ENCODE measurements at places on chromosomes 5 and 9. TPM values are rescaled to one million over a fixed set of nuclear protein-coding genes. Genes with fewer than 3 reads are reported as not detected.

Gene C8G
- not detected for total RNA-seq

Gene KIAA1191
- total RNA-seq = 87.8 TPM

Gene GABBR2
- total RNA-seq = 0.49 TPM

Gene PITX1
- 3.6 TPM for total RNA-seq

Gene KIF4B
- not detected for total RNA-seq

Gene TMEFF1
- total RNA-seq = 1.5 TPM

Gene IL5
- not detected for total RNA-seq

Gene DMRT3
- 0.40 TPM for total RNA-seq

Gene SLC23A1
- not detected for total RNA-seq

Gene SPATA31E1
- not detected for total RNA-seq

Gene SARDH
- 6.0 TPM for total RNA-seq

Gene SMIM23
- not detected for total RNA-seq

Gene QRFP
- not detected for total RNA-seq

Gene NPR2
- total RNA-seq = 41.8 TPM

Gene MLANA
- not detected for total RNA-seq

Gene PTPN3
- 1.0 TPM for total RNA-seq

GRCh38 chr5:8355981-8356380 is 487.0 kb downstream of the MTRR start:
- no peak for DNase-seq

DNA sequence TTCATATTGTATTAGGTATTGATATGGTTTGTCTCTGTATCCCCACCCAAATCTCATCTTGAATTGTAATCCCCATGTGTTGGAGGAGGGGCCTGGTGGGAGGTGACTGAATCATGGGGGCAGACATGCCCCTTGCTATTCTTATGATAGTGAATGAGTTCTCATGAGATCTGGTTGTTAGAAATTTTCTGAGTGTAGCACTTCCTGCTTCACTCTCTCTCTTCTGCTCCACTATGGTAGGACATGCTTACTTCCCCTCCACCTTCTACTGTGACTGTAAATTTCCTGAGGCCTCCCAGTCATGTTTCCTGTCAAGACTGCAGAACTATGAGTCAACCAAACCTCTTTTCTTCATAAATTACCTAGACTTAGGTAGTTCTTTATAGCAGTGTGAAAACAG is 187.4 kb upstream of the SLC24A2 start:
- DNase-seq = no peak

- DNase-seq = no peak
Measured at GRCh38 chr9:71147368-71147767, 25.9 kb upstream of the TRPM3 start.

DNA sequence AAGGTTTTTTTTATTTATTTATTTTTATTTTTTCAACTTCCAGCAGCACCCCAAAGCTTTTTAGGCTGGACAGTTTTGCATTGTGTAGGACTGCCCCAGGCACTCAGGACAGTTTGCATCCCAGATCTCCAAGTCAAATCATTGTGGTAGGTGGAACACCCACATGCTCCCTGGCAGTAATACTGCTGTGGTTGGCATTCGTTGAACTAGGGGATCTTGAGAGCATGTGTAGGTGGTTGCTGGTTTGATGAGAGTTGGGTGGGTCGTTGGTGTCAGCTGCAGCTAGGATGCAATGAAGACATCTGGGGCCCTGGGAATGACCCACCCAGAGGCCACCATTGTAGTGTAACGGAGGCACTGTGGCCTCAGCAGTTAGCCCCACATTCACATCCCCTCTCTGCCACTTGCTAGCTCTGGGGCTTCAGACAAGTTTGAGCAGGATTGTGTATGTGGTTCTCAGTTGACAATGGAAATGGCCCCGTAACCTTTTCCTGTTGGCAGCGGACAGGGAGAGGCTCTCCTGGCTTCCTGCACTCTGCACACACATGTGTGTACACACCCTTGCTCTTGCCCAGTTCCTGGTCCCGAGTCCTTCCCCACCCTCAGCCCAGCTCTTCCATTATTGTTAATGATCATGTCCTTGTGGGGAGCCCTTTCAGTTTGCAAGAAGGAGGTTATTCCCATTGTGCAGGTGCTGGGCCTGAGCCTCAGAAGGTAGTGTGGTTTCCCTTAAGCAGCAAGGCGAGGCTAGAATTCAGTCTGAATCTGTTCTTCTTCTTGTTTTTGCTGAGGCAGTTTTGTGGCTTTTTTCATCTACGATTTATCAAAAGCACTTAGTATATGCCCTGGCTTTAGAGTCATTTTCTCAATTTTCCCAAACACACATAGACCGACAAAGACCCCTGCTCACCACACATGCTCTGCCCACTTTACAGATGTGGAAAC is 46.5 kb downstream of the PPARGC1B start:
- DNase-seq = no peak

DNA sequence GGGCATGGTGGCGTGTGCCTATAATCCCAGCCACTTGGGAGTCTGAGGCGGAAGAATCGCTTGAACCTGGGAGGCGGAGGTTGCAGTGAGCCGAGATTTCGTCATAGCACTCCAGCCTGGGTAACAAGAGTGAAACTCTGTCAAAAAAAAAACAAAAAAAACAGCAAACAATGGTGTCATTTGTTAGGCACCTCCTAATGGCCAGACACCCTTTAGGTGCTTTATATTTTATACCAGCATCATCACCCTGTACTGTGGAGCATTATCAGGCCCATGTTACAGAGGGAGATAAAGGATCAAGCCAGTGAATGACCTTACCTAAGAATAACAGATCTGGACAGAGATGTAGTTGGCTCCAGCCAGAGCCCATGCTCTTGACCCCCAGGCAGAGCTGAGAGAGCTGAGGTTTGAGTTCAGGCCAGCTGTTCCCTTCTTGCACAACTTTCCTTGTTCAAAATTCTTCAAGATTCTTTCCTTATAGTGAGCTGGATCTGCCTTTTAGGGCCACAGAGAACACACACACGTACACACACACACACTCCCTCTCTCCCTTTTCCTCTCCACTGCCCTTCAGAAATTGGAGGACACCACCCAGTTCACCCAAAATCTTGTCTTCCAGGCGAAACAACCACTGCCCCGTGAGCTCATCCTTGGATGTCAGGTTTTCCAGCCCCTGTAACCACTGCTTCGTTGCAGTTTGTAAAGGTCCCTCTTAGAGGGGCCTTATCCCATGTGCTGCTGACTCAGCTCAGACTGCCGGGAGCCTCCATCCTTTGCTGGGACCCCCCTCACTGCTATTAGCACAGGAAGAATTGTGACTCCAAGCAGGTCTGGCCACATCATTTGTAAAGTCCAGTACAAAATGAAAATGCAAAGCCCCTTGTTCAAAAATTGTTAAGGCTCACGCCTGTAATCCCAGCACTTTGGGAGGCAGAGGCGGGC is 10.4 kb upstream of the PTGES start:
- DNase-seq = peak; percentile 77

DNA sequence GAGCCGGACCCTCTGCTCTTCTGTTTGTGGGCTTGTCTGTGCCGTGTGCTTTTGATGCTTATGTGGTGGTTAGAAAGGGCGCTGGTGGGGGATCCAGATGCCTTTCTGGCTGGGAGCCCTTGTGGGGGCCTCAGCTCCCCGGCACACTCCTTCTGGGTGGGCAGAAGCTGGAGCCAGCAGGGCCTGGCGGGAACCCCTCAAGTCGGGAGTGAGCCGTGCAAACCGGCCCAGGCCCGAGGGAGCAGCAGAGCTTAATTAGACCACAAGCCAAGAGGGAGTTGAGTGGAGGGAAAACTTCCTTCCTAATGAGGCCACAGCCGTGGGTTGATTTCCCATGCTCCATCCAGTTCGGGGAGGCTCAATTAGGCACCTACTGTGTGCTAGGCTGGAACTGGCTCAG is 76.0 kb upstream of the RNU6ATAC start:
- DNase-seq = no peak

DNA sequence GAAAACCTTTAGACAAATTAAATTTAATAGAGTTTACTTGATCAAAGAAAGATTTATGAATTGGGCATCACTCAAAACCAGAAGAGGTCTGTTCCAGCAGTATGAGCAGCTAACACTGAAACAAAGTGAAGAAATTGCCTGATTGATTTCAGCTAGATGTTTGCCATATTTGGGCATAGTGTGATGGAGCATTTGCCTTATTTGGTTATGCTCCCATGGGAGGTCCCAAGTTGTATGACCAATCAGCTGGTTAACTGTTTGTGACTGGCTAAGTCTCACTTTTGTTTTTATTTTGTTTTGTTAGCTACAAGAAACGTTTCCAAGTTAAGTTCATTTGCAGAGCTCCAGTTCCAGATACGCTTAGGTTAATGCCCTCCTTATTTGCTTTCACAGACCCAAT is 53.3 kb upstream of the LMNB1 start:
- no peak for DNase-seq

- no peak for DNase-seq
Measured at GRCh38 chr9:76720245-76720644, 44.0 kb upstream of the PCA3 start.

- DNase-seq = no peak
Measured at GRCh38 chr5:138303372-138303771, 28.2 kb downstream of the CDC25C start.

DNA sequence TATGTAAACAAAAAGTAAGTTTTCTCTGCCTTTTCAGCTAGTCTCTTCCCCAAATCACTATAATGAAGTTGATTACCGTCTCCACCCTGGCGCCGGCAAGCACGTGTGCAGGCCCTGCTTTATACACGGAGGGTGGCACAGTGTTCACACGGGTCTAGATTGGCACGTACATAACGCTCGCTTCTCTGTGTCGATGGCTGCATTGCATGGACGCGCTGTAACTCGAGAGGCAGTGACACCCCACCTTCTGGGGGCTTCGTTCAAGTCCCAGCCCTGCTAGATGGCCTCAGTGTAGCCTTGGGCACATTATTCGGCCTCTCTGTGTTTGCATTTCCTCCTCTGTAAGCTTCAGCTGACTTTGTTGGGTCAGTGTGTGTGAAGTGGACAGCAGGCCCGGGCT is 223.9 kb downstream of the FANCC start:
- no peak for DNase-seq

- DNase-seq = no peak
Measured at GRCh38 chr9:29211580-29212396, 1638.5 kb upstream of the C9orf72 start.

DNA sequence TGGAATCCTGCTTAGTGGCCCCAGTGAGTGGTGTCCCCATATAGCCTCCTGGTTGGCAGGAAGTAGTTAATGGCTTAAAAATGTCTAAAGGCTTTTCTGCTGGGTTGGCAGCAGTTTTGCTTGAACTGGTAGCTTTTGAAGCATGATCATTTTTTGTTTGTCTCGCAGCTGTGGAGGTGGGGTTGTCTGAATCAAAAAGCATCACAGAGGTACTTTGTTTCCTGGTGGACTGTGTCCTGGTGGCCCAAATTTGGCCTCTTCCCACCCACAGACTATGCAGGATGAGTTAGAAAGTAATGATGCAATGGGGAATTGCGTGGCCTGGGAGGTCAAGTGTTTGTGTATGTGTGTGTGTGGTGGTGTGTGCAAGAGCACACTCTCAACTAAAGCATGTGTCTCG is 322.7 kb downstream of the ARHGEF28 start:
- no peak for DNase-seq

DNA sequence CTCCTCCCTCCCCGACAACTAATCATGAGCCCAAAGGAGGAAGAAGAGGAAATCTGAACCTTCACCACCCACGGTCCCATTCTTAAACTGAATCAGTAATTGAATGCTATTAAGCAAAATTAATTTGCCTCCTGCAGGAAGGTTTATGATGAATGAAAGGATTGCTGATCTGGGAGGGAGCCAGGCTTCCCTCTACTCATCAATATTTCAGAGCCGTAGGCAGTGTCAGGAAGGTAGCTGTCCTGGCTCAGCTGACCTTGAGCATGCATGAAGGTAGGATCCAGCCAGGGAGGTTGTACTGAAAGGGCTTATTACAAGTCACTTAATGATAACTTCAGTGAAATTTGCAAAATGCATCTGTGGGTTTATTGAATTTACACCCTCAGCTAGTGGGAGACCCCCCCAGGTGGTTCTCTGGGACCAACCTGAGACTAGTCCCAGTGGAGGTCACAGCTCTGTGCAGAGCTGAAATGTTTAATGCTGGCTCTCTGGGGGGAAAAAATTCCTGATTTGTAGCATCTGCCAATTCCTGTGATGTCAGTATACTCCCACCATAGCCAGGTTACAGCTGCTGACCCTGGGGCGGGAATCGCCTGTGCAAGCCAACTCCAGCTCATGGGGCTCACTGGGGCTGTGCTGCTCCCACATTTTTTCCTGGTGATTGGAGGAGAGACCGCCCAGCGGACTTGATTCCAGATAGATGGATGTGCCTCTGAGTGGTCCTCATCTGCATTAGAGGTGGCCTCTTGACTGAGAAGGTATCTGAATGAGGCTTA is 47.9 kb upstream of the NCS1 start:
- DNase-seq = no peak

DNA sequence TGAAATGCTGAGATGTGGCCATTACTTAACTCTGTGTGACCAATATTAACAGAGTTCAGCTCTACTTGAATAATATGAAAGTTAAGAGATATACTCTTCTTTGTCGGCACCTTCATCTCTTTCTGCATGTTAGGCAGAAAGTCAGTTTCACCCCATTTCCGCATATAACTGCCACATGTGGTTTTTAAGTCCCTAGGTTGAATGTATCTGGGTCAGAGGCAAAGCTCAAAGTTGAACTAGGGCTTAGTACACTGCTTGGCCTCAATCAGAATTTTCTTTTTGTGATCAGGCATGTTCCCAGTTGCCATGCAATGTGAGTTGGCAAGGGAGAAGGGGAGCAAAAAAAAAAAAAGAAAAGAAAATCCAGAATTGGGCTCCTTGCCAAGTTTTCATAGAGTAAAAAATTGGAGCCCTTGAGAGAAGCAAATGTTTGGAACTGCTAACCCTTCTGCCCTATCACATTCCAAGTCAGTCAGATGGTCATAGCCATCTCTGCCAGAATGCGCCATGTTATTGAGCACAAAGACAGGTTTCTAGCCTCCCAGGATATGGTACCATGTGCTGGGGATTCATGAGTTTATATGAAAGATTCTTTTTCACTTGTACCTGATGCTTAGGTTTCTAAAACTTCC is 251.2 kb upstream of the RORB start:
- DNase-seq = no peak

DNA sequence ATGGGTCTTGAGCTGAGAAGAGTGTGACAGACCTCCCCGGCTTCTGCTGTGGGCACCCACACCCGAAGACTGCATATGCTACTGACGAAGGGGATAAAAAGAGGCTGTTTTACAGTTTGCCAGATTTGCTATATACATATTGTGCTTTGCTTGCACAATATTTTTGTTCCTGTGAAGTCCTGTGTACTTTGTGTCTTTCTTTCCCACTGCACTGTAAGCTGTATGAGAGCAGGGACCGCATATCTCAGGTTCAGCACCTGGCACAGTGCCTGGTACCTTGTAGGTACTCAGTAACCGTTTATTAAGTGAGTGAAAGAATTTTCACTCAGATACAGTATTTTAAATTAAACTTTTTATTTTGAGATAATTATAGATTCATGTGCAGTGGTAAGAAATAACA is 8.2 kb upstream of the GARNL3 start:
- DNase-seq = no peak

- DNase-seq = no peak
Measured at GRCh38 chr9:76969716-76970115, 49.7 kb upstream of the FOXB2 start.

DNA sequence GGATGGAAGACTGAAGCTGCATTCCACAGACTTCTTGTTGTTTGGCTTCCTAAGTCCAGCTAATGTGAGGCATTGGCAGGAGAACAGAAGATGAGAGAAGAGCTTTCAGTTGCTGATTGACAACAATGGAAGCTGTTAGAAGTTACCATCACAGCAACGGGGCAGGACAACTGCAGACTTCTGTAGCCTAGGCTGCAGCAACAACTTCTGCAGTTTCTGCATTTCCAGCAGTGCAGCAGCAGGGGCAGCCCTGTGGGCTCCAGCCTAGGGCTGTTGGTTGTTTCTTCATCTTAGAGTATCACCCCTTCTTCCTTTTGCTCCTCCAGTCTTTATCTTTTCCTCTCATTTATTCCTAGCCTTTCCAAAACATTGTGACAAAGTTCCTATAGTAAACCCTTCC is 528.8 kb upstream of the PTGER4 start:
- DNase-seq = no peak

Data from sciatic nerve (tissue), 2 donors.